ENCODE measurements at places on chromosomes 1 and 21. TPM values are rescaled to one million over a fixed set of nuclear protein-coding genes. Genes with fewer than 3 reads are reported as not detected.
A peak's percentile ranks its signal among the peaks of the same experiment; 100 is the strongest.

Gene TMEM51
- total RNA-seq = 0.14 TPM

Gene CHIA
- total RNA-seq = not detected

Gene FAM72C
- total RNA-seq = 16.9 TPM

Gene HSPA6
- 1.2 TPM for total RNA-seq

Gene SELENBP1
- total RNA-seq = not detected

Gene LIPI
- total RNA-seq = not detected

- DNase-seq = no peak
- no peak overlapping the region for H3K27ac ChIP-seq
- no peaks in the 10 kb centered on the region for H3K36me3 ChIP-seq
- H3K27me3 ChIP-seq = peaks cover 13% of the 10 kb centered on the region
Measured at GRCh38 chr1:223011505-223011856, 131.6 kb downstream of the TLR5 start.

DNA sequence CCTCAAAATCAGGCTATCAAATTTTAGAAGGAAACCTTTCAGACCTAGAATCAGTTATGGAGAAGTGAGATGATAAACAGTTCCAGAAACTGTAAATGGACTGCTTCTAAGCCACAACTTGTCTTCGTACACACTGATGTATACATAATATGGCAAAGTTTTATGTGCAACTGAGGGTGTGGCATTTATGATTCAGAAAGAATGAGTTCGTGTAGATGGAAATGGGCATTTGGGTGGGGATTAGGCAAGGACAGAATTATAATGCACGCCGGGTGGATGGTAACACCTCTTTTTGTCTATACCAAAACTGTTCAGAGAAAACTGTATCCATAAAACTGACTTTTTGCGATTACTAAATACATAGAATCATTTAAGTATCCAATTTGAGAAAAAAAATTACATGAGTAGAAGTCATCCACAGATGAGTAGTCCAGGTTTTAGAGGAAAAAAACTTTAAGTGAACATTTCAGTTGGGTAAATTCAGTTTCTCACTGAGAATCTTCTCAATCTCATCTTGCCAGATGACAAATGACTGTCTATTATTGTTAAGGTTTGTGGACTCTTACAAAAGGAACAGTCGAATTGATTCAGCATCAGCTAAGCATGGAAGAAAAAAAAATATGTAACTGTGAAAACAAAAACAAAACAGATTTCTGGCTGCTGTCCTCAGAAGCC lies 22.5 kb downstream of the ERRFI1 start:
- no peak overlapping the region for H3K27ac ChIP-seq
- no peak for DNase-seq
- H3K4me3 ChIP-seq = no peak overlapping the region
- peaks cover 4% of the 10 kb centered on the region for H3K4me1 ChIP-seq

DNA sequence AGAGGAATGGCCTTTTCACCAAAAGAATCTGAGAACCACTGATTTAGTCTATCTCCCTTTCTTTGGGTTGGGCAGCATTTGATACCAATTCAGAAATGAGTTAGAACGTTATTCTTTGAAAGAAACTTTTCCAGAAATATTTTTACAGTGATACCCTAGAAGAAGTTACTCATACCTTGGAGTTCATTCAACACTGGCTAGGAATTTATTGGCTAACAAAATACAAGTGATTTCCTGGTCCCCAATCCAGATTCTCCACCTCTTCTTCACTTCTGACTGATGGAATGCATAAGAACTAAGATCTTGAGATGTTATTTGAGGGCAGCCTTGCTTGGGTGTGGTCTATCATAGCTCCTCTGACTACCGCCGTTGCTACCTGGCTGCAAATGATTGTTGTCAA lies 9.4 kb downstream of the C1orf162 start:
- peaks cover 8% of the 10 kb centered on the region for H3K4me1 ChIP-seq
- no peak for DNase-seq
- peaks cover 15% of the 10 kb centered on the region for H3K27me3 ChIP-seq
- no peak overlapping the region for H3K4me3 ChIP-seq
- H3K27ac ChIP-seq = no peak overlapping the region

GRCh38 chr21:34974162-34974981 lies 74.7 kb downstream of the RUNX1 start:
- H3K4me1 ChIP-seq = peaks cover 68% of the 10 kb centered on the region
- DNase-seq = peak; percentile 90
- H3K36me3 ChIP-seq = peaks cover 52% of the 10 kb centered on the region
- peak overlapping the region; percentile 86 for H3K27ac ChIP-seq

DNA sequence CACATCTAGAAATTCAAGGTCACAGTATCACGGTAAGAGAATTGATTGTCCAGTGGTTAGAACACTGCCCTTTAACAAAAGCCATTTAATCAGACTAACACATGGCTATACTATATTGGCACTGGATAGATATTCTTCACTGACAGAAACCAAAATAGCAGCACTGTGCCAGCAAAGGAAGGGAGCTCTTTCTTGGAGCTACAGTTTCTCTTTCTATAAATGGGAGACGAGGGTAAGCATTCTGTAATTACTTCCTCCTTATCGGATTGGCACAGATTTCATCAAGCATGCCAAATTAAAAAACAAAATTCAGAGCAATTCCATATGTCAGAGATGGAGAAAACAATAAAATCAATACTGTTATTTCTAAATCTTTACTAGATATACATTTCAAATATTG lies 115.7 kb upstream of the CACYBP start:
- no peaks in the 10 kb centered on the region for H3K27me3 ChIP-seq
- no peak for DNase-seq
- H3K36me3 ChIP-seq = no peaks in the 10 kb centered on the region
- H3K4me1 ChIP-seq = no peaks in the 10 kb centered on the region
- H3K4me3 ChIP-seq = no peak overlapping the region

- H3K36me3 ChIP-seq = peaks cover 4% of the 10 kb centered on the region
- H3K4me1 ChIP-seq = peaks cover 8% of the 10 kb centered on the region
- peak overlapping the region; percentile 83 for H3K4me3 ChIP-seq
- no peak overlapping the region for H3K27ac ChIP-seq
Measured at GRCh38 chr1:93680420-93681100, 1.1 kb downstream of the BCAR3 start.

- H3K27ac ChIP-seq = no peak overlapping the region
- no peak overlapping the region for H3K4me3 ChIP-seq
- H3K4me1 ChIP-seq = peaks cover 5% of the 10 kb centered on the region
- no peaks in the 10 kb centered on the region for H3K36me3 ChIP-seq
- no peak for DNase-seq
Measured at GRCh38 chr1:97350241-97350640, 570.6 kb downstream of the DPYD start.

DNA sequence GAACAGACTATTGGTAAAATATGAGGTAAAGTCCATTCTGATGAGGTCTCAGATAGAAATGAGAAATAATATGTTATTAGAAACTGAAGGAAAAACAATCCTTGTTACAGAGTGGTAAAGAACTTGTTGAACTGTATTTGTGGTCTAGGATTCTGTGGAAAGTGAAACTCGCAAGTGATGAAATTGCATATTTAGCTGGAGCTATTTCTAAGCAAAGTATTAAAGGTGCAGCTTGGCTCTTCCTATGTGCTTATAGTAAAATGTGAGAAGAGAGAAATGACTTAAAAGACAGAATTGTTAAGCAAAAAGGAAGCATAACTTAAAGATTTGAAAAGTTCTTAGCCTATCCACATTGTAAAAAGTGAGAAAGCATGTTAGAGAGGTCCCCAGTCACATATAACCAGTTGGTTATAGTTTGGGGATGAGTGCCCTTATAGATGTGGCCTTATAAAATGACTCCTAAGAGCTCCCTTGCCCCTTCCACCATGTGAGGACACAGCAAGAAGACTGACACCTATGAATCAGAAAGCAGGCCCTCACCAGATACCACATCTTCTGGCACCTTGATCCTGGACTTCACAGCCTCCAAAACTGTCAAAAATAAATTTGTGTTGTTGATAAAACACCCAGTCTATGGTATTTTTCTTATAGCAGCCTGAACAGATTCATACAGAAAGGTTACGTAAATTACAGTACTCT lies 24.8 kb downstream of the PHTF1 start:
- peaks cover 15% of the 10 kb centered on the region for H3K4me1 ChIP-seq
- peaks cover 26% of the 10 kb centered on the region for H3K36me3 ChIP-seq
- H3K27ac ChIP-seq = peak overlapping the region; percentile 60
- H3K27me3 ChIP-seq = no peaks in the 10 kb centered on the region
- DNase-seq = no peak

GRCh38 chr1:2145946-2146835 lies 48.4 kb downstream of the FAAP20 start:
- H3K36me3 ChIP-seq = no peaks in the 10 kb centered on the region
- DNase-seq = peak; percentile 73
- H3K4me3 ChIP-seq = no peak overlapping the region
- H3K4me1 ChIP-seq = no peaks in the 10 kb centered on the region

DNA sequence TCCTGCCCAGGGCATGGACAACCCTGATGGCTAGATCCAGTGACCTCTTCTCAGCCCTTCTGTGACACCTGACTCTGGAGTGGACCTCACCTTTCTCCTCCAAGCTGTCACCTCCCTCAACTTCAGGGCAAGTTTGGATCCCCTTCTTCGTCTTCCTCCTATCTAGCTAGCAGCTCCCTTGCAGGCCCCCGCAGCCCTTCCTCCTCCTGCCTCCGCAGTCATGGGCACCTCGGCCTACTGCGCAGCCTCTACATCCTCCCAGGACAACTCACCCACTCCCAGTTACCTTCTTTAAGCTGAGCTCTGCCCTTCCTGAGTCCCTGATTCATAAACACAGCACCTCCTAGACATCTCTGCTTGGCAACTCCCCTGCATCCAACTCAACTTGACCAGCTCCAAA lies 61.3 kb upstream of the ID3 start:
- H3K36me3 ChIP-seq = peaks cover 8% of the 10 kb centered on the region
- H3K27me3 ChIP-seq = no peaks in the 10 kb centered on the region
- H3K27ac ChIP-seq = peak overlapping the region; percentile 66

DNA sequence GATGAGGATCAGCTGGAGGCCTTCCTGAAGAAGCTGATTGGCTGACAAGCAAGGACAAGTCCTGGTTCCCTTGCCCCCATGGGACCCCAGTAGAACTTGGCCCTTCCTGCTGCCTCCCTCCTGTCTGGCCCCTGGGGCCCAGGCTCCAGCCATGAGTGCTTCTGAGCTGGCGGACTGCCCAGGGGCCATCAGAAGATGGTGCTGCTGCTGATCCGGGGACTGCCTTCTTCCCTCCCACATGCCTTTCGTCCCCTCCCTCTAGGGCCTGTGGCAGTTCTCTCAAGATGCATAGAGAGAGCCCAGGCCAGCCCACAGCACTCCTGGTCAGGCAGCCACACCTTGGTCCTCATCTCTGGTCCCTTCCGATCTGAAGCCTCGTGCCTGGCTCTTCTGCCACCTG lies 57.9 kb upstream of the PRKACB start:
- peaks cover 16% of the 10 kb centered on the region for H3K4me1 ChIP-seq
- H3K27me3 ChIP-seq = peaks cover 15% of the 10 kb centered on the region
- no peak for DNase-seq

DNA sequence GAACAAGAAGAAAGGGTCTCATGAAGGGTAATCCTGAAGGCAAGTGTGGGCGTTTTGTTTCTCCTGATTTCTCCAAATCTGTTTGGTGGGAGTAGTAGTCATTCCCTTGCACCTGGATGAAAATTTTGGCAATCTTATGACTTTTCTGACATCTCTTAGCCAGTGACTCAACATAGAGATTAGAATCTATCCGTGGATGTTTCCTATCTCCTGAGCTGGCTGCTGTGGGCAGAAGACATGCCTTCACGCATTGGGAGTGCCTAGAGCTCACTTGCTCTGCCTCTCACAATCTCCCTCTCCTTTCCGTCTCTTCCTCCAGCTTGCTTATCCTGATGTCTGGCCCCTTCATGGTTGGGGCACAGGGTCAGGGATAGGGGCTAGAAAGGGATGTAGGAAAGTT lies 174.2 kb upstream of the NFIA start:
- H3K36me3 ChIP-seq = no peaks in the 10 kb centered on the region
- H3K27me3 ChIP-seq = peaks cover 3% of the 10 kb centered on the region
- H3K4me1 ChIP-seq = no peaks in the 10 kb centered on the region
- H3K4me3 ChIP-seq = no peak overlapping the region

DNA sequence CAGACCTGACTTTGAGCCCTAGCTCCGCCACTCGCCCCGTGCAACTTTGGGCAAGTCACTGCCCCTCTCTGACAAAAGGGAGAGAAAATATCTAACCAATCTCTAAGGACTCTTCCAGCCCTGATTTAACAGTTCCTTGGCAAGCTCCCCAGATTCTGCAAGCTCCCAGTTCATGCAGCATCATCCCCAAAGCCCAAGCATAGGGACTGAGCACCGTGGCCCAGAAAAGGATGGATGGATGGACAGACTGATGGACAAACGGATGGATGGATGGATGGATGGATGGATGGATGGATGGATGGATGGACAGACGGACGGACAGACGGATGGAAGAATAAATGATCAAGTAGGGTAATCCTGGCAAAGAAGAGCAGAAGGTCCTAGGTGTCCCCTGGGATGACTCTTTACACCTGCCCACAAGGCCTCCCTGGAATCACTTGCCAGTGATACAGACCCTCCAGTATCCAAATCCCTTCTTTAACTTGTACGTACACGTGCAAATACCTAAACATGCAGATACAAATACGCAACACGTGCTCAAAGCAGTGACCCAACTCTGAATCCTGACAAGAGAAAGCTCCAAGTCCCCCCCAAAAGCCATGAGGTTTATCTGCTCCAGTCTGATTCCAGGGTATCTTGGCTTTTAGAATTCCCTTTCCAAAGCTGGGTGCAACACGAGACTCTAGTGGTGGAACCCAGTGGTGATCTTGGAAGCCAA lies 16.0 kb downstream of the IFFO2 start:
- peaks cover 6% of the 10 kb centered on the region for H3K36me3 ChIP-seq
- no peaks in the 10 kb centered on the region for H3K27me3 ChIP-seq
- H3K4me1 ChIP-seq = peaks cover 34% of the 10 kb centered on the region
- no peak for DNase-seq
- H3K27ac ChIP-seq = no peak overlapping the region

DNA sequence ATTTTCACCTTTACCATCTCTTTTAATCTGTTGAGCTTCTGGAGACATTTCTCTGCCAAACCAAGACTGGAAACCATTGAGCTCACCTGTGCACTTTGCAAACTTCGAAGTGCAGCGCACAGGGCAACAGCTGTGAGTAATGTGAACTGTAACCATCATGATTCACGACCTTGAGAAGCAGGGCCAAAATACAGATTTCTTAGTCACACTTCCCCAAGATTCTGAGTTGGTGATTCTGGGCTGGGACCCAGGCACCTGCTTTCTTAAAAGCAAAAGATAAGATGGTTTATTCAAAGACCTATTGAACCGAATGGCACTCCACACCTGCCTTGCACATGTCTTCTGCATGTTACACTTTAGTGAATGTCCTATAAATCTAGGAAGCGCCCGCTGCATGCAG lies 10.2 kb downstream of the AGTRAP start:
- no peak for DNase-seq
- H3K4me3 ChIP-seq = no peak overlapping the region
- peaks cover 23% of the 10 kb centered on the region for H3K4me1 ChIP-seq
- no peak overlapping the region for H3K27ac ChIP-seq
